ENCODE measurements at places on chromosomes 5 and 9.
A peak's percentile ranks its signal among the peaks of the same experiment; 100 is the strongest.

DNA sequence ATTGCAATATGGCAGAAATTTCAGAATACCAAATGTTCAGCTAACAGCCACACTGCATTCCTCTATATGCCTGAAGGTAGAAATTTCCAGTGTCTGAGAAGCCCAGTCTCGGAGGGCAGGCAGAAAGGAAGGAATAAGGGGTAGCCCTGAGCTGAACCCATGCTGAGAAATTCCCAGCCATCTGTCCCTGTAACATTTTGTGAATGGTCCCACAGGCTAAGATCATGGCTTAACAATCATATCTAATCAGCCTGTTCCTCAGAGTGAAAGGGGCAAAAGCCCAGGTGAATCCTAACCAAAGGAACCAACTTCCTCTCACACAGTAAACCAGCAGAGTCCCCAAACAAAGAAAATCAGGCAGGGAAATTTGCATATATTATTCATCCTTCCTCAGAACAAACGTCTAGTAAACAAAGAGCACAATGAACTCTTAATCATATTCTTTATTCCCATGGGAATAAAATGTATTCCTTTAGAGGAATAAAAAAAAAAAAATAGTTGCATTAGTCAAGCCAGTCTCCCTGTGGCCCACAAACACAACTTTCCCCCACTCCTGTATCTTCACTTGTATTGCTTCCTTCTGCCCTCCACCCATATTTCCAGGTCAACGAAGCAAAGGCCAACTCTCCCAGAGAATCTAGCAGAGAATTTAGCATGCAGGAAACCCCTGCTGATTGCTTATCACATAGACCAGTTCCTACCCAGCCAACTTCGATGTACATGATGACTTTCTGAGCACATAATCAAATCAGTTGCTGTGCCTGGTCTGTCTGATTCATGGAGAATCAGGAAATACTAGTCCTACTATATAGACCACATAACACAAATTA, 257.6 kb downstream of the FAM114A2 start:
- no peak for DNase-seq

GRCh38 chr9:128894764-128895163, 12.8 kb downstream of the LRRC8A start:
- no peak for DNase-seq

DNA sequence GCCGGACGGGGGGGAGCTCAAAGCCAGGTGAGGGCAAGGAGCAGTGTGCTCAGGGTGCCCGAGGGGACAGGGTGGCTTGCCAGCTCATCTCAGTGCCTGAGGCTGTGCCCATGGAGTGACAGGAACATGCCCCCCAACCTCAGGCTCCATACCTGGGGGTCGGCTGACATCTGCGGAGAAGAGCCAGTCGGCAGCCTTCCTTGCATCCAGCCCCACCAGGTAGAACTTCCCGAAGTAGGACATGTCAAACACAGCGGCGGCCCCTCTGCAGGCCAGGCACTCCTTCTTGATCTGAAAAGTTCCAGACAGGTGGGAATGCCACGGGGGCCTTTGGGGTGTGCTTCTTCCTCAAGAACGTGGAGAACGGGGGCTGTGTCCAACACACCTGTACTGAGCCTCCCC, 42.1 kb downstream of the SARDH start:
- DNase-seq, result no peak

GRCh38 chr5:60177596-60177995, 284.1 kb upstream of the PDE4D start:
- no peak for DNase-seq

DNA sequence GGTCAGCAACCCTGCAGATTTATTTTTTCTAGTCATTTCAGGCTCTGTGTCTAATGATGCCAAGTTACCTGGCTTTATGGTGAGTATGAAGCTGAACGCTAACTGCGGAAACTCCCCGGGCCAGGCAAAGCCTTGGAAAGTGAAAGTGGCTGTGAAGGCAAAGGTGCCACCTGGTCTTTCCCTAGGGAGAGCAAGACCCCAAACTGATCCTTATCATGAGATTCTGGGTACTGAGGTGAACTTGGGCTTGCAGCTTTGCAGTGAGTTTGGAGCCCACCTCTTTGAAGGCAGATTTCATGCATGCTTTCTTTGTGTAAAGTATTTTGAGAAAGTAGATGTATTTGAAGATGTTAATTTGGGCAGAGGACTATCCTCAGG, 63.3 kb downstream of the CARTPT start:
- DNase-seq, result no peak

- no peak for DNase-seq
Measured at GRCh38 chr5:125085797-125086505, 339.5 kb upstream of the ZNF608 start.

- no peak for DNase-seq
Measured at GRCh38 chr9:107363516-107364152, 80.6 kb downstream of the RAD23B start.

- DNase-seq, result no peak
Measured at GRCh38 chr9:3600672-3601071, 74.9 kb upstream of the RFX3 start.

DNA sequence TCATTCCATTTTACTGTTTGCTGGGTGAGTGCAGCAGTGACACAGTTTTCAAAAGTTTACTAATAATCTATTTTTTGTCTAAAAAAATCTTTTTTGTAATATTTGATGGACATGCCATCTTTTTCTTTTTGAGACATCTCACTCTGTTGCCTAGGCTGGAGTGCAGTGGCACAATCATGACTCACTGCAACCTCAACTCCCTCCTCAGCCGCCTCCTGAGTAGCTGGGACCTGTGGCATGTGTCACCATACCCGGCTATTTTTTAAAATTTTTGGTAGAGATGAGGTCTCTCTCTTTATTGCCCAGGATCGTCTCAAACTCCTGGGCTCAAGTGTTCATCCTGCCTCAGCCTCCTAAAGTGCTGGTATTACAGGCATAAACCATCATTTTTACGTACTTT, 86.0 kb downstream of the KDM4C start:
- DNase-seq, result no peak

- no peak for DNase-seq
Measured at GRCh38 chr5:537621-538071, 13.4 kb upstream of the SLC9A3 start.

- DNase-seq, result no peak
Measured at GRCh38 chr5:157677931-157678330, 6.6 kb downstream of the C5orf52 start.

DNA sequence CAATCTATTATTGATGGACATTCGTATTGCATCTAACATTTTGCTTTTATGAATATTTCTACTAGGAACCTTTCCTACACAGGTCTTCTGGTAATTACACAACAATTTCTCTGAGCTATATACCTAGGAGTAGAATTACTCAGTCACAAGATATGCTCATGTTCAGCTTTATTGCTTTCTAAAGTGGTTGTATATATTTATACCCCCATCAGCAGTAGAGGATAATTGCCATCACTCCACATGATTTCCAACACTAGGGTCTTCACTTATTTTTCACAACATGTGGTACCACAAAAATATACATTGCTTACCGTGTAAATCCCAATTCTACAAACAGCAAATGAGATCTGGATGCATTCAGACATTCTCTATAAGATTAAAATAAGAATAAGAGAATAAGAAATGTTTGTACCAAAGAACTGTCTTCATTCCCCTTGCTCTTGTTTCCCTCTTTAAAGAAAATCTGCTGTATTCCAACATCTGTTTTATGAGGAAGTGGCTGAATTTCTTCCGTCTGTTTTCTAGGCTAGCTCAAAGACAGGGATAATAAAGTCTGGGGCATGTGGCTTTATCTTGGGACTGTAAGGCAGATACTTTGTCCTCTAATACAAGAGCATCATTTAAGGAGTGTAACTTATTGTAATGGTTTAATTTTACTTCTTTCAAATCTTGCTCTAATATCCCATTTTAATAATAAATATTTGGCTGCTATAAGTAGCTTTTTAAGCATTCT, 28.2 kb downstream of the ARL15 start:
- no peak for DNase-seq

DNA sequence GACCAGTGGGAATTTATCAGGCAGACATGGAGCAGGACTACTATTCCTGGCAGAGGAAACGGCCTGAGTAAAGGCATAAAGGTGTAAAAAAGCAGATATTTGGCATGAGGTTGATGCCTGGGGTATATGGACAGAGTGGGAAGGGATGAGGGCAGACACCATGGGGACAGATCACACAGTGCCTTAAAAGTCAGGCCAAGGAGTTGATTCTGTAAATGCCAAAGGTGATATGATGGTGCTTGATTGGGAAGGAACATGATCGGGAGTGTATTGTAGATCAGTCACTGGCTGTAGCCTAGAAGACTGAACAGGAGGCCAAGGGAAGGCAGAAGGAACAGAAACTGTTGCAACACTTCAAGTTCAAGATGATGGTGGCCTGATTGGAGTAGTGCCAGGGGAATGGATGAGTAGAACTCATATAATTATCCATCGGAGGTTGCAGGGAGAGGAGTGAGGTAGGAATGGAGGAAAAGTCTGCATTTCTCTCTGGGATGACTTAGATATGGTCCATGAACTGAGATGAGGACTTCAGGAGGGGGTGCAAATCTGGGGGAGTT, 594.3 kb upstream of the KLF4 start:
- no peak for DNase-seq

- no peak for DNase-seq
Measured at GRCh38 chr5:150159741-150160179, 4.1 kb upstream of the PDGFRB start.

DNA sequence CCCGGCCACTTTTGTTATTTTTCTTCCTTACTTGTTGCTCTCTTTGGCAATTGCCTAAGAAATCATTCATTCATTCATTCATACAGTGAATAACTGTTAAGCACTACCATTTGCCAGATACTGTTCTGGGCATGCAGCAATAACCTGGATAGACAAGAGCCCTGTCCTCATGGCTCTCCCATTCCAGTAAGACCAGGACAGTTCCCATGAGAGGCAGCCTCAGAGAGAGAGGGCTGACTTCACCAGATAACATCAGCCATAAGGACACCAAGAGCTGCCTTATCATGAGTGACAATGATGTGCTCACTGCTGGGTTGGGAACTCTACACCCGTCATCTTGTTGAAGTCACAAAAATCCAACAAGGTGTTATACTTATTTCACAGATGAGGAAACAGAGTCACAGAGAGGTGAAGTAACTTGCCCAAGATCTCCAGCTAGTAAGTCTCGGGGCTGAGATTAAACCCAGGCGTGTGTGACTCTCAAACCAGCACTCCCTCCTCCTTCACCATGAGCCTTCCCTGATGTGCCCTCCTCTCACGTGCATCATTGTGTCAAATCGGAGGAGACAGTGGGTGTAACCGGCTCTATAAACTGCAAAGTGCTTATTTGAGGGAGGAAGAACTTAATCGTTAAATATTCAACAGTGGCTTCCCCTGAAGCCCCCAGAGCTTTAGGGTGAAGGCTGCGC, 61.1 kb upstream of the TBC1D2 start:
- DNase-seq, result no peak

GRCh38 chr5:137681191-137681590, 54.7 kb downstream of the KLHL3 start:
- no peak for DNase-seq

GRCh38 chr5:77987331-77987730, 211.2 kb upstream of the TBCA start:
- DNase-seq, result no peak

DNA sequence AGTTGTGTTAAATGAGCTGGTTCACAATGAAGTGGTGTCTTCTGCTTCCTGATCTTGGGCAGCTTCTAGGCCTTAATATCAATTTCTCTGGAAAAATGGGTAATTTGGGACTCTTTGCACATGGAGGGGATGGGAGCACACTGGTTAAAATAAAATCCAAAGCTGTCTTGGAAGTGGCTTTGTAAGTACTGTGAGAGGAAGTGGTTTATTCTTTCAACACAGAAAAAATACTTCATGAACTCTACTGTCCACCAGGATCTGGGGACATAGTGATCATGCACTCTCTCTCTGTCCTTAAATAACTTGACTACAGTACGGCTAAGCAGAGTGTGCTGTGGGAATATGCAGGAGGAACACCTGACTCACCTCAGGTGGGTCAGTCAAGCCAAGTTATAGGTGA, 2.4 kb downstream of the PCYOX1L start:
- DNase-seq, result no peak

- no peak for DNase-seq
Measured at GRCh38 chr5:143600396-143601075, 197.1 kb upstream of the NR3C1 start.

DNA sequence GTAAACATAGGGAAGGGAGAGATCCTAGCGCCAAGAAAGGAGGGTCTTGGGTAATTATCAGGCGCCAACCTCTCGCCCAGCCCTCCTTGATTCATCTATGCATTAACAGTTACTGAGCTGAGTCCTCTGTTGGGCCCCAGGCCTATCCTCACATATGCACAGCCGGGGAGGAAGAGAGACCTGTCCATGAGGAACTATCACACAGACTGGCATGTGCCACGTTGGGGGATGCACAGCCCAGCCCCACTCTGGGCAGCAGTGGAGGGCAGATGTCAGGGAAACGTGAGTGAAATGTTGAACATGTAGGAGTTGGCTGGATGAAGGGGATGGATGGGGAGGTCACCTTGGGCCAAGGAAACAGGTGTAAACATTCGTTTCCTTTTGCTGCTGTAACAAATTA, 18.8 kb upstream of the ENHO start:
- no peak for DNase-seq

GRCh38 chr5:42583322-42583721, 160.1 kb downstream of the GHR start:
- DNase-seq, result no peak

GRCh38 chr5:84274585-84275468, 109.9 kb downstream of the EDIL3 start:
- no peak for DNase-seq

- DNase-seq, result no peak
Measured at GRCh38 chr5:34051374-34051980, 8.5 kb upstream of the C1QTNF3 start.

DNA sequence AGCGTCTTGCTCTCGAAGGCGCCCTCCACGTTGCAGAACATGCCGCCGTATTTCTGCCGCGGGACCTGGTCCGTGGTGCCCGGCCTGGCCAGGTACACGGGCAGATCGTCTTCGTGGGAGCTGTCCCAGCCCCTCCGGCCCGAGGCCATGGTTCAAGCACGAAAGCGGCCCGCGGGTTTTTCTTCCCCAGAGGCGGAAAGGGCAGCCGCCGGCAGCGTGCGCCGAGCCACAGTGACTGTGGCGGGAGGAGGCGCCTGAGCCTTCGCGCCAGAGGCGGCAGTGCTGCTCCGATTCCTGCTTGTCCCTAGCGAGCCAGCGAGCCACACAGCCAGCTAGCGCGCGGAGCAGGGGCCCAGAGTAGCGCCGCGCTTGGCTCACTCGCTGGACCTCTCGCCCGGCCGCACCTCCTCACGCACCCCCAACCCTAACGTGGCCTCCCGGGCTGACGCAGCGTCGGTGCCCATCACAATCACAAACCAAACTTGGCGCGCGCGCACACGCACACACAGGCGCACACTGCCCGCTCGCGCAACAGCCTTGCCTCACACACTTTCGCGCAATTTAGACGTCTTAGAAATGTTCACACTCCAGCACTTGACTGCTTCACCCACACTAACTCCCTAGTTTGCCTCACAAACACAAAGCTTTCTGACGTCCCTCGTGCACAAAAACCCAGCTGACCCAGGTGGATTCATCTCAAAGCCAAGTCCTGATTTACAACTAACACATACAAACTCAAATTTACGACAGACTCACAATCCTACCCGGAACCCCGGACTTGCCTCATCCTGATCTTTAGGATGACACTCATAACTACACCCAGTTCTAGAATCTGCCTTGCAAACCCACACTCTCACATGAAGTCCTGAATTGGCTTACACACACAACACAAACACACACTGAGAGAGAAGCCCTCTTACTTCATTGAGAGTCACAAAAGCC, at the start of gene DPYSL3:
TSS of gene DPYSL3 (minus strand) at position 359 of the 942 bp plus-strand sequence. CDS start at position 149, 210 bp downstream.
- DNase-seq, result no peak

GRCh38 chr5:134577796-134578577, 52.5 kb downstream of the JADE2 start:
- peak; percentile 66 for DNase-seq

Data from stimulated activated CD4-positive, alpha-beta T cell treated with anti-CD3 and anti-CD28 coated beads, Interleukin-15, amount 100 ng/mL, for 1 hour (primary cell).